ENCODE measurements at places on chromosomes 2 and 18.

GRCh38 chr18:30485078-30485477 is 557.5 kb downstream of the DSC3 start:
- no peak for DNase-seq

DNA sequence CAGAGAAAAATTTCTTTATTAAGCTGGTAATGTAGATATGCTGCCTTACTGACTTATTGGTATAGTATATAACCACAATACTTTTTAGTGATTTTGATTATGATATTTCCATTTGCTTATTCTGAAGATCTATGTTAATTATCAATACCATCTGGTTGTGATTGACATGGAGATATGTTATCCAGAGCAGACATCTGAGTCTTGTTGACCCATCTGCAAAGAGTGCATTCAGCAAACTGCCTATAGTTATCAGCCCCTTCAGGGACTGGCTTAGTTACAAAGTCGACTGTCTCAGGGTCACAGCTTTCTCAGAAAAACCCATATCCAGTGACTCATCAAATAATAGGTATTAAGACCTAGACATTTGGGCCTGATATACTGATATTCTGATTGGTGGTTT is 475.7 kb downstream of the DSC3 start:
- no peak for DNase-seq

DNA sequence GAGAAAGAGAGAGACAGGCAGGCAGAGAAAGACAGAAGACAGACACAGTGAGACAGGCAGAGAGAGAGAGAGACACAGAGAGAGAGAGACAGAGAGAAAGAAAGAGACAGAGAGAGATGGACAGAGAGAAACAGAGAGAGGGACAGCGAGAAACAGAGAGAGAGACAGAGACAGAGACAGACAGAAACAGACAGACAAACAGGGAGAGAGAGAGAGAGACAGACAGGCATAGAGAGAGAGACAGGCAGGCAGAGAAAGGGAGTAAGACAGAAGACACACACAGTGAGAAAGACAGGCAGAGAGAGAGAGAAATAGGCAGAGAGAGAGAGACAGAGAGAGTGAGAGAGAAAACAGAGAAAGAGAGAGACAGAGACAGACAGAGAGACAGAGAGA is 105.3 kb upstream of the ANKRD30BL start:
- no peak for DNase-seq

DNA sequence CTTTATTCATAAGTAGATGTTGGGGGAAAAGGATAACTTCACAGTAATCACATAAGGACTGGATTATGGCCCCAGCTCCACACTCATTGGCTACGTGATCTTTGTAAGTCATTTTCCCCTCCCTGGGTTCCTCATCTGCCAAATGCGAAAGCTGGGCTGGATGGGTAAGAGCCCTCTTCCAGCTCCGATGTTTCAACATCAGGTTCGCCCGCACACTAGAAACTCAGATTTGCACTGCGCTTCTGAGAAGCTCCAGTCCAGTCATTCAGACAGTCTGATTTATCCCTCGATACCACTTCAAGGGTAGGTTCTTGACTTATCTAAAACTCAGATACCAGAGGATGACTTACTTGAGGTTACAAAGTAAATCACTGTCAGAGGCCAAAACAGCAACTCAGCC is 31.0 kb upstream of the RMDN2 start:
- DNase-seq, result no peak

DNA sequence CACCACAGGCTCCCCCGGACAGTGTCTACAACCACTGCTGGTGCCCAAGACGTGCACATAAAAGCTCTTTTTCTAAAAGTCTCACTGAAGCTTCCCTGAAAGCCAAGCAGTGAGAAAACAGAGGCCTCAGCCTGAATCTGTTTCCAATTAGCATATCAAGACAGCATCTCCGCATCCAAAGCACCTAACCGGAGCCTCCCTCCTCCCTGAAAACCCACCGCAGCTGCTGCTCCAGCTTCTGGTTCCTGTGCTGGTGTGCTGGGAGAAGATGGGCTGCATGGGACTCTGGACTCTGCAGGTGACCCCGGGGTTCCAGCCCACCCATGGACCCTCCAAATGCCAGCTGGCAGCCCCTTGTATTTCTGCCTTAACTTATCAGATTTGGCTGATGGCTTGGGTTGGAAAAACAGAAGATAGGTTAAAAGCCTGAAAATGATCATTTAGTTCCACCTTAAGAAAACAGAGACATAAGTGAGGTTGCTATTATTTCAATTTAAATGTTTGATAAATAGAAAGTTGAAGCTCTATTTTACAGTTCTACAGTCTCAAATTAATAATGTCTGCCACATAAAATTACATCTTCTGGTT is 103.3 kb downstream of the TMEM18 start:
- no peak for DNase-seq

GRCh38 chr18:75293591-75293990 is 83.0 kb downstream of the TSHZ1 start:
- no peak for DNase-seq

DNA sequence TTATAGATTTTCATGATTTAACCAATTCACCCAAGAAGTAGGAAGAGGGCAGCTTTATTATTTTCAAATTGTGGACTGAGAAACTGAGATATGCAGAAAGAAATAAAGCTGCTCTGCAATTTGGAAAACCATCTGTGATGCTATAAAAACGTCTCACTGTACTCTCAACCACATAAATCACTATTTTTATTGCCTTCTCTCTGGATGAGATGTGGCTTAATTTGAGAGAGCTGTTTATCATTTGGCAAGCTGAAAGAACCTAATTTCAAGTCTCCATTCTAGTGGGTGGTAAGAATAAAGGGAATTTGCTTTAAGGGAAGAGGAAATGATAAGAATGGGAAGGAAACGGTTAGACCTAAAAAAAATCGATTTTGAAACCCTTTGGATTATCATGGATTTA is 49.9 kb upstream of the CYP1B1 start:
- no peak for DNase-seq

- DNase-seq, result no peak
Observed at GRCh38 chr2:12514631-12515437, 201.9 kb upstream of the TRIB2 start.

DNA sequence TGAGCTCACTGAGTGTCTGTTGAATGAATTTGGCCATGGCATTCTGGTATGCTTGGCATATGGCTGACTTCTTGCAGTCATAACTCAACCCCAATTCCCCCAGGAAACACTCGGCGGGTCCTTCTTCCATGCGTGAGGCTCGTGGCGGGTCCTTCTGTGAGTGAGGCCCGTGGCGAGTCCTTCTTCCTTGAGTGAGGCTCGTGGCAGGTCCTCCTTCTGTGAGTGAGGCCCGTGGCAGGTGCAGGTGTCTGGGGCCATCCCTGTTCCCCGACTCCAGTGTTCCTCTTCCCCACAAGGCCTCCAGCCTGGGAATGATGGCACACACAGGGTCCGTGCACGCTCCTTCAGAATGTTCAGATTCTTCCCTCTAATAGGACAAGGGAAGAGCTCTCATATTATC is 169.0 kb downstream of the EIPR1 start:
- no peak for DNase-seq

DNA sequence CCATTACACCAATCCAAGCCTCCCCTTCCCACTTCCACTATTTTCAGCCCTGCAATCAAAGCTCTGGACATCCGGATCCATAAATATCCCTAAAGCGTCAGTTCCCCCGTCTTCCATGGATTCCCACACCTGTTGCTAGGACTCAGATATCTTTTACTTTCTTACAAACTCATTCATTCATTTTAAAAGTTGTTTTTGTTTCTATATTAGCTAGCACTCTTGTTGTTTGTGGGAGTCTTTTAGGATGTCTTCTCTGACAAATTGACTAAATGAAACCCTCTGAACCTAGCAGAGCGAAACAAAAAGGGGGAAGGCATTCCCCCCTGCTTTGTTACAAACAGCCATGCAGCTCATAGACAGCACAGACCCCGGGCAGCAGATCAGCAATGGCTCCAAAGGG is 9.0 kb upstream of the NBAS start:
- DNase-seq, result no peak

GRCh38 chr2:220704810-220705209 is 867.3 kb downstream of the EPHA4 start:
- no peak for DNase-seq

DNA sequence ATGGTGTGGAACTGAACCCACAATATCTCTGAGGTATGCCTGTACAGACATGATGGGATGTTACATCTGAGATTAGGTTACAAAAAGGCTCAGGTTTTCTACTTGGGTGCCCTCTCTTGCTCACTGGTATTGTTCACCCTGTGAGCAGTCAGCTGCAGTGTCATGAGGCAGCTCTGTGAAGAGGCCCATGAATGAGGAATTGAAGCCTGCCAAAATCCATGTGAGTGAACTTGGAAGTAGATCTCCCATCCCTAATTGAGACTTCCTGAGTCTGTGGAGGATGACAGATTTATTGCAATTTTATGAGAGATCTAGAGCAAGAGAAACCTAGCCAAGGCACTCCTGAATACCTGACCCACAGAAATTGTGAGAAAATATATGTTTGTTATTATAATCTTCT is 404.9 kb upstream of the ZEB2 start:
- DNase-seq, result peak; percentile 57

GRCh38 chr2:174024524-174025270 is 59.5 kb upstream of the SP3 start:
- no peak for DNase-seq

DNA sequence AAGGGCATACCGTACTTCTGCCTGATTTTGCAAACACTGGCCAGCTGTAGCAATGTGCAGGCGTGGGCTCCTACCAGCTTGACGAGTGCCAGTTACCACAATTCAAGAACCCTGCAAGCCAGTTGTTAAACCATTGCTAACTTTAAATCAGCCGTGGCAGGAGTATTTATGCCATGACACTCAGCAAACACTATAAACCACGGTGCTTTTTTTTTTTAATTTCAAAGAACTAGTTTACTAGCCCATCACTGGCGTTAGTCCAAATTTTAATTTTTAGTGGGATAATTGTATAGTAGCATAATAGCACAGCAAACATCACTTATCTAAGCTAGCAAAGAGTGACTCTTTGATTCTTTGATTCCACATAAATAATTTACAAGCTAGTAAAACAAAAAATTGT is 111.1 kb downstream of the COL4A4 start:
- DNase-seq, result no peak

DNA sequence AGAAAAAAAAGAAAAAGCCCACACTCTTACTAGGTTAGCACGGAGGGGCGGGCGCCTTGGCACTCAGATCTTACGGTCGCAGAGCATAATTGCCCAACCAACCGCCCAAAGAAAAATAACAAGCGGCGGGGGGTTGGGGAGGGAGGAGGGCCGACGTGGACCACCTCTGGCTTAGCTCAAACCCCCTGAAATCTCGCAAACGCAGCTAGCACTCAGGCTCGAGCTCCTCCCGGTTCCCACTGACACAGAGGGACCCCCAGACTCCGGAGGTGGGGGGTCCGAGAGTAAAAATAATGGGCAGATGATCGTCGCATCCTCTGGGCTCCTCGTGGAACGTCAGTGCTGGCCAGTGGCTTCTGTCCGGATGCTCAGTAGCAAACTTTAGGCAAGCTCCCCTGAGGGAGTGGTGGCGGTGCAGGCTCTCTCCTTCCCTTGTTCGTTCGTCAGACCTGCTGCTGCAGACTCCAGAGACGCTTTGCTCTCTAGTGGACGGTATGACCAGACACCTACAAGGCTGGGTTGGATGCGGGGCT is 12.0 kb downstream of the CATIP start:
- DNase-seq, result no peak

DNA sequence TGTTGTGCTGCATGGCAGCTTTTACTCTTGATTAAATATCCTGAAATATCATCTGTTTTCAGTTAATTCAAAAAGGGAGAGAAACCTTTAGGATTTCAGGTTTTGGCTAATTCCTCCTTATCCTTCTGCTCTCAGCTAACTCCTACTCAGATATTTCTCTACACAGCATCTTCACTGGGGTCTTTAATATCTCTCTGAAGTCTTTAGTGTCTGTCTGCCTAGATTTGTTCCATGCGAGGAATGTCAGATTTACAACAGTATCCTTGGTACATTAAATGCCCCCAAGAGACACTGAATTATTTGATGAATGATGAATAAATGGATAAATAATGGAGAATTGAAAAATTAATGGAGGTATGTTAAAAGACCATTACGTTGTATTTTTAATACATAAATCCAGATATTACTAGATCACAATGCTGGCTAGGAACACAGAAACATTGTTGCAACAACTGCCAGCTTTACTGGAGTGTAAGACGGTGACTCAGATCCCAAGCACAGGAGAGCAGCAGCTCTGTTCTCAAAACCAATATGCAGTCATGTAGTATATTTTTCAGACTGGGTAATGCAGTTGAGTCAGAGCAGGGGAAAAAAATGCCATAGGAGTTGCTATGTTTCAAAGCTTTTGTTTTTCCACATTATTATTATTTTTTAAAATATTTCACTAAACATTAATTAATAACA is 388.0 kb upstream of the SYT4 start:
- DNase-seq, result no peak

- DNase-seq, result no peak
Observed at GRCh38 chr2:25400169-25400568, 58.4 kb upstream of the DNMT3A start.

- no peak for DNase-seq
Observed at GRCh38 chr18:76153691-76154090, 341.4 kb downstream of the ZNF516 start.

DNA sequence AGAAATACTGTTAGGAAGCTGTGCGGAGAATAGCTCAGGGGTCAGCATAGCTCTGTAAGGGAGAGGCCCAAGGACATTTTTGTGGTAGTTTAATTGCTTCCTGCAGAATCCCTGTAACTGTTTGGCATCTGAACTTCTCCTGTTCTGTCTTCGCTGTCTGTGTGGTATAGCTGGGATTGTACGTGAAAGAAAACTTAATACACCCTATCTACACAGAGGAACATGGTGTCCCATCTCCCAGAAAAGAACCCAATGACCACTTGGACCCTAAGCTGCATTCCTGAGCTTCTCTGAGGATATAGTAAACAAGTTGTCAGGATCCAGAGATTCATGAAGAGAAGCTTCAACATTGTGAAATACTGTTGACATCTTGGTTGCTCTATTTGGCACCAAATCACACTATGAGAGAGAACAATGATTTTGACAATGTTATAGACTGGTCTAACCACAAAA is 81.3 kb downstream of the CDC42EP3 start:
- DNase-seq, result peak; percentile 35

DNA sequence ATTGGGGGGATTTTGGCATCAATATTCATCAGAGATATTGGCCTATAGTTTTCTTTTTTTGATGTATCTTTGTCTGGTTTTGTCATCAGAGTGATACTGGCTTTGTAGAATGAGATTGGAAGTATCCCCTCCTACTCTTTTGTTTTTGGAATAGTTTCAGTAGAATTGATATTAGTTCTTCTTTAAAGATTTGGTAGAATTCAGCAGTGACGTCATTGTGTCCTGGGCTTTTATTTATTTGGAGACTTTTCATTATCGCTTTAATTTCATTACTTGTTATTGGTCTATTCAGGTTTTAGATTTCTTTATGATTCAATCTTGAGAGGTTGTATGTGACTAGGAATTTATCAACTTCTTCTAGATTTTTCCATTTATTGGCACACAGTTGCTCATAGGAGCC is 825.5 kb upstream of the NXPH2 start:
- no peak for DNase-seq

GRCh38 chr2:72153924-72154323 is 6.3 kb upstream of the CYP26B1 start:
- DNase-seq, result no peak

GRCh38 chr2:66470199-66470598 is 35.3 kb downstream of the MEIS1 start:
- no peak for DNase-seq

Measured in COLO829 (cell line).